ENCODE measurements at places on chromosomes 2 and 18.

- DNase-seq, result no peak
These were observed 1377.1 kb upstream of the PIK3C3 start for GRCh38 chr18:40577981-40578365.

DNA sequence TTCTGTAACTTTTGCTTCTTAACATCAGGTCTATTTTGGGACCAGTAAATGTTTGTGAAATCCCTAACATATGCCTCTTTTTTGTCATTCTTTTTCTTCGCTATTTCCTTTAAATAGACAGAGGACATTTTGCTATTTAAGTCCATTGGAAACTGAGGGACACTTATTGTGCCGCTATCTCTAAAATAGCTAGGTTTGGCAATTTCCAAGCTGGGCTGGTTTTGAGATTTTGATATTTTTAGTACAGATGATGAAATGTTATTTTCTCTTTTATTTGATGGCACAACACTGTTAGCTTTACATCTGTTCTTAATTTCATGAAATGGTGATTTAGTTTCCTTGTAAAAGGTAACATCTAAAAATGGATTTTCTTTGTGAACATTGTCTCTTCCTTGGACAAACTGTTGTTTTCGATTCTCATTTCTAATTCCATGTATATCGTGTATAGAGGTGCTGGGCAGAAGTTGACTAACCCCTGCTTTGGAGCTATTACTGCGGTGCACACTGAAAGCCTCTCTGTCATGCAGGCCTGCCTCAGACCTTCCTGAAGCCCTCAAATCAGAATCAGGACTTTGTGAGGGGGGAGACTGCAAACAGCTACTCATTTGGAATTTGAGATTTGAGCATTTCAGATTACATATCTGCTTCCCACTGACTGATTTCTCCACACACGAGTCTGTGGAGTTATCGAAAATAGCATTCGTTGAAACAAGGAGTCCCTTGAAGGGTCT, 594 bp downstream of the RAD51AP2 start:
- DNase-seq, result no peak

DNA sequence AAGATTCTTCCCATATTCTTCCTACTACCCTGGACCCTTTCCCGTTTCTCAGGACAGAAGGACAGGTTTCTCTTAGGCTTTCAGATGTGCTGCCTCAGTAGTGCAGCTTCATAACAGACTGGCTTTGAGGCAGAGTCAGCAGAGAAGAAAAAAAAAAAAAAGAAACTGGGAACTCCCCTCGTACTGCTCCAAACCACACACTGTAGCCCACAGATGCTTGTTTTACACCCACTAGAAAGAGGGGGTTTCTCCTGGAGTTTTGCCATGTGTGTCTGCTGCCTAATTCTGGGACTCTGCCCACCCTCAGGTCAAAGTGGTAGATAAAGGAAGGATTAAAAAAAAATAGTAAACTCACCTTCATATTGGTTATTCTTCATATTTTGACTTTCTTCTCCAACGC, 95.9 kb downstream of the NCOA1 start:
- no peak for DNase-seq

GRCh38 chr2:113202305-113203216, 28.8 kb downstream of the PSD4 start:
- DNase-seq, result no peak

DNA sequence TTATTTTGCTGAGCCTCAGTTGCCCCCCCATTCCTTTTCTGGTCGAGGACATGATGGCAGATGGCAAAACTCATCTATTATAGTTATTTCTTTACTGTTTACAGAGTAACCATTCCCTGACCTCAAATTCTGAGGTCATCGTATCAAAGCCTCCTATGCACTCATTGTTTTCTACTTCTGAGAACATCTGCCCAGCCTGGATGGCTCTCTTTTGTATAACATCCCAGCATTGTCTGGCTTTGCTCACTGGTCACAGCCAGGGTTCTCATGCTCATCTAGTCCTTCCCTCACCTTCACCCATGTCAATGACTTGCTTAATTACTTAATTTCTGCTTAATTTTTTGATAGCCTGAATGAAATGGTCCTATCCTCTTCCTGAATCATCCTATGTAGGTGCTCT, 472.1 kb downstream of the PARD3B start:
- DNase-seq, result no peak

- DNase-seq, result no peak
These were observed 8.2 kb downstream of the ATIC start for GRCh38 chr2:215320102-215320501.

DNA sequence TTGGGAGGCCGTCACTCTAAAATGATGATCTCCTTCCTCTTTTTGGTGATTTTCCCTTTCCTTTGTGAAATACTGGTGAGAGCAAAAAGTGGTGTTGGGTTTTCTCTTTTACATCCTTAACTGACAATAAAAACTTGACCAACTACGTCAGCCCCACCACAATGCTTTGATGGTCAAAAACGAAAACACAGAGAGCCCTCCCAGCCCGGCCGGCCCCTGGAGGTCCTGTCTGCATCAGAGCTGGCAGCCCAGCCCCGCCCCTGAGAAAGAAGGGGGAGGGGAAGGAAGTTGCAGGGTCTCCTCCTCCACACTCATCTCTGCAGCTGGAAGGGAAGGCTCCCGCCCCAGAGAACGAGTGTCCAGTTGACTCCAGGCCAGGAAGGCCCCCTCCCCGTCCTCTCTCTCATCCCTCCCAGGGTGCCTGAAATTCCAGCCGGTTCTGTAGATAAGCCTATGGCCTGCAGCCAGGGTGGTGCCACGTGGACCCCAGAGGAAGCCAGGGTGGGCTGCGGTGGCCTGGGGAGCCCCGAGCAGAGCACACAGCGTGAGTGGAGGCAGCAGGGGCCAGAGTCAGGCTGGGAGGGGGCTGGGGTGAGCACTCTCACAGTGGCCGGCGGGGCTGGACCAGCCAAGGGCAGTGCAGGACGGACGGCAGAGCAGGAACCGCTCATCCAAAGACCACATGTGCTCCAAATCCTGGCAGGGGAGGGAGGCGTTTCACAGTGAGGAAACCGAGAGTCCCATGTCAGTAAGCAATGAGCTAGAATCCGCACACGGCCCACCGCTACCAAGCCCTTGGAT, 19.8 kb downstream of the BIN1 start:
- DNase-seq, result peak; percentile 50

Data from CD4-positive, alpha-beta T cell treated with Interleukin-15 for 1 hour (primary cell).